ENCODE measurements at places on chromosomes 3 and 15.

DNA sequence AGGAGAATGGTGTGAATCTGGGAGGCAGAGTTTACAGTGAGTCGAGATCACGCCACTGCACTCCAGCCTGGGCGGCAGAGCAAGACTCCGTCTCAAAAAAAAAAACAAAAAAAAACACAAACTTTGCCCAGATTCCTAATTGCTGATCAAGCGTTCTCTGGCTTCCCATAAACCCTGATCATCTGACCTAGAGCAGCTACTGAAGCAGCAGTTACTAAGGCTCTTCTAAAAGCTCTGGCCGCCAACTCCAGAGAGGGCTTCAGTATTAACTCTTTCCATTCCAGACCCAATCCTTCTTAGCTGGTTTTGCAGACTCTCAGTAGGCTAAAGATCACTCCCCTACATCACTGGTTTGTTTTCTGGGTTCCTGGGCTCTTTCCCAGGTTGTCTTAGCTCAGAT is 201.6 kb downstream of the IGSF11 start:
- DNase-seq = no peak

DNA sequence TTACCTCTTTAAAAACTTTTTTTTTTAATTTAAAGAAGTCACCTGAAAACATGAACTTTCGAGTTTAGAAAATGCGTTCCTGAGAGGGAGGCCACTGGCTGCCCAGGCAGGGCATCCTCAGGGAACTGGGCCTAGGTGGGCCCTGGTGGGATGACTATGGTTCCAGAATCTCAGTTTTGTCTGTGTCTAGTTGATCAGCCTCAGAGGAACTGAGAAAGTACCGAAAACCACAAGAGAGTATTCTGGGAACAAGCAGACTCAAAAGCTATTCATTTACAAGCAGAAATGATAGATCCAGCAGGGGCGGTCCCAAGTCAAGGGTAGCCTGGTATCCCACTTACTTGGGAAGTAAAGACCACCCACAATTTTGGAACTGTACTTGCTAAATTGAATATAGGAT is 10.5 kb downstream of the WWTR1 start:
- no peak for DNase-seq

DNA sequence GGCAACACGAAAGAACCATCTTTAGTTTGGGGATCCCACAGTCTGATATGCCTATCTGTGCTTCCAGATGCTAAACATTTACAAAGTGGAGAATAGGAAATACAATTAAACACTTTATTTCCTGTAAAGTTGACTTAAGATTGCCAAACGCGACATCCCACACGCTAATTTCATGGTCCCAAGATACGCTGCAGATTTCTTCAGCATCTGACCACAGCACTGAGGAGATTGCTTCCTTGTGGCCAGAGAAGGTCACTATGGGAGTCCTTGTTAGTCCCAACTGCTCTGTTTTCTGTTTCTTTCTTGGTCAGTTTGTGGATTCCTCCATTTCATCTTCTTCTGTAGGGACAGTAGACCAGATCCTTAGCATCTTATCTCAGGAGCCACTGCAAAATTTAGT is 43.3 kb downstream of the ASB7 start:
- DNase-seq = no peak

GRCh38 chr3:103134023-103134724 is 699.4 kb downstream of the ZPLD1 start:
- no peak for DNase-seq

GRCh38 chr15:46251903-46252302 is 617.1 kb downstream of the SQOR start:
- no peak for DNase-seq

- peak; percentile 80 for DNase-seq
Observed at GRCh38 chr3:9352917-9353752, 9.7 kb upstream of the THUMPD3 start.

GRCh38 chr15:44603126-44603525 is 60.3 kb downstream of the SPG11 start:
- no peak for DNase-seq

DNA sequence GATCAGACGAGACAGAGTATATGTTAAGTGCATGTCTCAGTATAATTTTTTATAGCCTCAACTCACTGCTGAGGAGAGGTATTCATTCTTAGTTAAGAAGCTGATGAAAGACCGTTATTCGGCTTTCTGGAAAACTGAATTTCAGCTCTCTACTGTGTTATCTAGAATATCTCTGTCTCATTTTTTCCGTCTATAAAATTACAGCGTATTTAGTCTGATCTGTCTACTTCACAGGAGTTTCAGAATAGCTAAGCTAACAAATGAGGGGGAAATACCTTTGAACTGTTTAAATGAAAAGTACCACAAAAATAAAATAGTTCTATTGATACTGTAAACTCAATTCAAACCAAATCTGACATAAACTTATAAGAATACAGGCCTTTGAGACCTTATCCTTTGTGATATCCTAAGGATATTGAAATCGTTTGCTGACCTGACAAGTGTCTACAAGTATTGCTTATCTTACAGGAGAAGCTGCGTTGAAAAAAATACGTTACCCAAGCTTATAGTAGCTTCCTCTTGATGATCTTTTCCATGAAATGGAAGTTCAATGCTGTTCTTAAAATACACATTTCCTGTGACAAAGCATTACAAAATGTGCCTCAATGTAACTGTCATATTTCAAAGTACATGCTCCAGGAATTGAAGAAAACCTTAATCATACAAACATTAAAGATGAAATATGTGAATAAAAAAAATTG is 104.6 kb downstream of the IL1RAP start:
- no peak for DNase-seq

DNA sequence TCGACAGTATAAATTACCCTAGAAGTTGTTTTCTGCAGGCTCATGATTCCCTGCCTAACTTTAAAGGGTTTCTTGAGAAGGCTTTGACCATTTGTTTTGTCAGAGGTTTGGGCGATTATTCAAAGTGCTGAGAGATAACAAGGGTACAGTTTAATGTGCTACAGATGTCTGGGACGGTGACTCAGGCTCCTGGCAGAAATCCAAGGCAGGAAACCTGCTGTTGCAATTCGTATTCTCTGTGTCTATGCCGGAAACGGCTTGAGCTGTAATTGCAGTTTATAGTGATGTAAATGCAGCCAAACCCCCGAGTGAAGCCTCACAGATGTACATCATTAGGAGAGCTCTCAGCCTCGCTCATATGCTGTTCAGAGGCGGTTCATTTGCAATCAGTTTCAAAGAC is 65.6 kb downstream of the SYNPR start:
- DNase-seq = peak; percentile 90
